ENCODE measurements at places on chromosomes 6 and 20.

- DNase-seq, result no peak
Measured at GRCh38 chr6:84753173-84753572, 11.2 kb downstream of the TBX18 start.

GRCh38 chr20:58986968-58987517, 6.0 kb downstream of the NELFCD start:
- DNase-seq, result no peak

DNA sequence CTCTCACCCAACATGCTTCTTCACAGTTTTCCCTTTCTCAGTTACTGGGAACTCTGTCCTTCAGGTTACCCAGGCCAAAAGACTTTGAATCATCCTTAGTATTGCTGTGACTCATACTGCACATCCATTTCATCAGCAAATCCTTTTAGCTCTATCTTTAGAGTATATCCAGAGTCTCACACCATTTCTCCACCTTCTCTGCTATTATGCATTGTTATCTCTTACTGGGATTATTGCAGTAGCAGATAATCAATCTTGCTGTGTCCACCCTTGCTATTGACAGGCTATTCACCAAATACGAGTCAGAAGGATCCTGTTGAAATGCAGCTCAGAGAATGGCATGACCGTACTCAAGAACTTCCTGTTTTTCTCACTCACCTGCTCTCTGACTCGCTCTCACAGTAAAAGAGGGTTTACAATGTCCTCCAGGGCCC, 57.3 kb downstream of the BCKDHB start:
- peak; percentile 86 for DNase-seq

DNA sequence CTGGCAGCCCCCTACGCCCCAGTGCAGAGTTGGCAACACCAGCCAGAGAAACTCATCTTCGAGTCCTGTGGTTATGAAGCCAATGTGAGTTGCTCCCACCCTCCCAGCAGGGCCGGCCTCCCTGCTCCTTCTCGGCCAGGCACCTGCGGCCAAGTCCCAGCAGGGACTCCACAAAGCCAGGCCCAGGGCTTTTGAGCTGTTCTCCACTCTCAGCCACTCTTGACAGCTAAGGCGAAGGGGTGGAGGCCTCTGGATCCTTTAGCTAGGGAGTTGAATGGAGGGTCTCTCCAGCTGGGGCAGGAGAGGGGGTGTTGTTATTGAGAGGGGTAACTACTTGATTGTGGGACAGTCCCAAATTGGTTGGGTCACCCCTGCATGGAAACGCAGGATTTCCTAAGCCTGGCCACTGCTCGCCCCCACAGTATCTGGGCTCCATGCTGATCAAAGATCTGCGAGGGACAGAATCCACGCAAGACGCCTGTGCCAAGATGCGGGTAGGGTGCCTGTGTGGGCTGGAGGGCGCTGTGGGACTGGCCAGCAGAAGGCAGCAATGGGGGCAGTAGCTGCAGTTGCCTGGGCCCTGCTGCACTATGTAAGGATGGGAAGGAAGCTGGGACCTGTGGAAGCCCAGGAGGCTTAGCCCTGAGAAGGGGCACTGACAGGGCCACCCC, 58.3 kb downstream of the TCP11 start:
- DNase-seq, result no peak
